HTR-8/SVneo (cell line): ENCODE measurements at places on chromosomes 2 and 18.

- DNase-seq: no peak
Observed at GRCh38 chr2:241230435-241230834, 42.0 kb downstream of the ANO7 start.

DNA sequence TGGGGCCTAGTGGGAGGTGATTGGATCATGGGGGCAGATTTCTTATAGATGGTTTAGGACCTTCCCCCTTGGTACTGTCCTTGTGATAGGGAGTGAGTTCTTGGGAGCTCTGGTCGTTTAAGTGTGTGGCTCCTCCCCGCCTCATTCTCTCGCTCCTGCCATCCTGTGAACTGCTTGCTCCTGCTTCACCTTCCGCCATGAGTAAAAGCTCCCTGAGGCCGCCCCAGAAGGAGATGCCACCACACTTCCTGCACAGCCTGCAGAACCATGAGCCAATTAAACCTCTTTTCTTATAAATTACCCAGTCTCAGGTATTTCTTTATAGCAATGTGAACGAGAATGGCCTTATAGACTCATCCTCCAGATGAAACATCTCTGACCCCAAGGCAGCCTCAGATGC lies 101.5 kb downstream of the KCNF1 start:
- DNase-seq: no peak

DNA sequence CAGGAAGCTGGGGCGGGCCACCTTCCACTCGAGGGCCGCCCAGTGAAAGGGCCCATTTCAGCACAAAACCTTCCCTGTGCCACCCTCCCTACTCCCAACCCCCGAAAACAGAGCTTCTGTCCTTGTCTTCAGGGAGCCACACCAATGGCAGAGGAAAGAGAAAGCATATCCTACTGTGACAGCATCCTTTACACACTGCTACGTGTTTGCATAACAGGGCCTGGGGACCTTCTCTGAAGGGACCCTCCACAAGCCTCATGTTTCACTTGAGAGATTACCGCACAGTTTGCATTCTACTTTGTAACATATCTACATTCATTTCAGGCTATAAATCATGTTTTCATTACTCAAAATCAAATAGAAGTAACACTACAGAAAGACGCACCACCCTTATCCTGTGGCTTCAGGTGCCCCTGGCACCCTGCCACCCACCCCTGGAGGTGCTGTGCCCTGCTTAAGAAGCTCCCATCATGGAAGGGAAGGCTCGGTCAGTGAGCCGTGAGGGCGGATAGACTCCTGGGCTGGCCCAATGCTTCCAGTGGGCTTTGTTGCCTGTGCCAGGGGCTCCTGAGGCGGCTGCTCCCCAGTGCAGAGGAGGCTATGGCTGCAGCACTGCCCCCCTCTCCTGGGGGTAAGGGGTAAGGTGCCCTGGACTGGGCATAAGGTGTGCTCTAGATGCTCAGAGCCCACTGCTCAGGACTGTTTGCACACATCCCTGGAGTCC lies 52.0 kb downstream of the EIPR1 start:
- DNase-seq: no peak

- peak; percentile 5 for DNase-seq
Observed at GRCh38 chr18:3217948-3218647, 1.7 kb downstream of the MYOM1 start.

- no peak for DNase-seq
Observed at GRCh38 chr2:19021721-19022120, 336.7 kb downstream of the OSR1 start.

DNA sequence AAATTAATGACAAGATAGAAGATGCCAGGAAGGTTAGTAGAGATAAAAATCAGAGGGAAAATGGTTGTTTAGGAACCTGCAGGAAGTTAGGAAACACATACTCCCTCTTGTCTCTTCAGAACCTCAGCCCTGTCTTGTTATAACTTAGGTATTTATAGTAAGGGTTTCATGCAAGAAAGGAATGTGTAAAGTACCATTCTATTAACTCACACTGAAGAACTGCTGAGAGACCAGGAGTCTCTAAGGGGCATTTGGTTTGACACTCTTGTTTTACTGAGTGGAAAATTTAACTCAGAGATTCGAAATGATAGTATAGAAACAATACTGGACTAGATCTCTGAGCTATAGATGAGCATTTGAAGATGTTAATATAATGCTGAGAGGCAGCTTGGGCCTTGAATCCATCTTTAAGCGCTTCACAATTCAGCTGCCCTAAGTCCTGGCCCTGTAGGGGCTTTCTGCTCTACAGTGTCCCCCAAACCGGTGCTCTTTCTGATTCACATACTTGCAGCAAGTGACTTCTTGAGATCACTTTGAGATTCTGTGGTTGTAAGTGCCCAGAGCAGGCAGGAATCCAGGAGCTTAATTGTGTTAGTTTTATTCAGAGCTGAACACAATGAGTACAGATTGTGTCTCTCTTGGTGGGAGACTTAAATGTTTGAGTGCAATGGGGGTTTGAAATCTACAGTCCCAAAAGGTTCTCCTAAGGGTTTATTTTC lies 235.0 kb upstream of the RGPD4 start:
- no peak for DNase-seq

DNA sequence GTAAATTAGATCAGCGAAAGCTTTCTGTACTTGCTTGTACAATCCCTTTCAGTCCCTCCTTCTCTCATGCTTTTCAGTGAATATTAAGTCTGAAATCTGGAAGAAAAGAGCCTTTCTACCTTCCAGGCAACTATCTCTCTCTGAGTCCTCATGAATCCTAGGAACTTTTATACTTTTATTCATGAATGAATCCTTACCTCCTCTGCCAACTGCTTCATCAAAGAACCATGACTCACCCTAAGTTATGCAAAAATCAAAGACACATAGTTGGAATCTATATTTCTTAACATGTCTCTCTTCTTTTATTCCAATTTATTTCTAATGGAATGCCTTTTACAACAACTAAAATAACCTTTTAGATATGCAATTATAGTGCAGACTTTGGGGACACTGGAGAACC lies 394.2 kb downstream of the CLIP4 start:
- DNase-seq: no peak
